ENCODE measurements at places on chromosomes 2 and 18.

GRCh38 chr18:26336572-26336971 is 110.3 kb downstream of the TAF4B start:
- DNase-seq = no peak

GRCh38 chr18:26005950-26006349 is 84.5 kb downstream of the SS18 start:
- no peak for DNase-seq

DNA sequence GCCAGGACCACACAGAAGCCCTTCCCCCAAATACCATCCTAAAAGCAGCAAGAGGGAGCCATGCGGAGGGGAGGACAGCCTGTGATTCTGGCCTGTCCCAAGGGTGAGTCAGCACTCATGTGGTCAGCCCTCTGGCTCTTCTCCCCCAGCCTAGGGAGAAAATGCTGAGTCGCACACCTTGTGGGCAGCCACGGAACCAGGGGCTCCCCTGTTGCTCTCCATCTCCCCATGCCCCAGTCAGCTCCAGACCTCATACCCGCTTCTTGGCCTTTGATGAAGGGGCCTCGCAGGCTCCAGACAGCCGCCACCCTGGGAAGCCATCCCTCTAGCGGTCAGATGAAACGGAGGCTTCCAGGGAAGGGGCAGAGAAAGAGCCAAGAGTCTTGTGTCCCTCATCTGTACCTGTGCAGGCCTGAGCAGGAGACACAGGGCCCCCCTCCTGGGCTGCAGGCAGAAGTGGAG is 181.3 kb upstream of the SIX2 start:
- no peak for DNase-seq

DNA sequence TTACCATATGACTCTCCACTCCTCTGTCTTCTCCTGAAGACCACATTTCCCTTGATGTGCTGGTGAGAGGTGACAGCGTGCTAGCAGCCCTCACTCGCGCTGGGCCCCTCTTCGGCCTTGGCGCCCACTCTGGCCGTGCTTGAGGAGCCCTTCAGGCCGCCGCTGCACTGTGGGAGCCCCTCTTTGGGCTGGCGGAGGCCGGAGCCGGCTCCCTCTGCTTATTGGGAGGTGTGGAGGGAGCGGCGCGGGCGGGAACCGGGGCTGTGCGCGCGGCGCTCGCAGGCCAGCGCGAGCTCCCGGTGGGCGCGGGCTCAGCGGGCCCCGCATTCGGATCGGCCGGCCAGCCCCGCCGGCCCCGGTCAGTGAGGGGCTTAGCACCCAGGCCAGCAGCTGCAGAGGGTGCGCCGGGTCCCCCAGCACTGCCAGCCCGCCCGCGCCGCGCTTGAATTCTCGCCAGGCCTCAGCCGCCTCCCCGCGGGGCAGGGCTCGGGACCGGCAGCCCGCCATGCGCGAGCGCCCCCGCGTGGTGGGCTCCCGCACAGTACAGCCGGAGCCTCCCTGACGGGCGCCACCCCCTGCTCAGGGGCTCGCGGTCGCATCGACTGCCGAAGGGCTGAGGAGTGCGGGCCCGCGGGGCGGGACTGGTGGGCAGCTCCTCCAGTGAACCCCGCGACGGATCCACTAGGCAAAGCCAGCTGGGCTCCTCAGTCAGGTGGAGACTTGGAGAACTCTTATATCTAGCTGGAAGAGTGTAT is 246.6 kb upstream of the REG3G start:
- no peak for DNase-seq

DNA sequence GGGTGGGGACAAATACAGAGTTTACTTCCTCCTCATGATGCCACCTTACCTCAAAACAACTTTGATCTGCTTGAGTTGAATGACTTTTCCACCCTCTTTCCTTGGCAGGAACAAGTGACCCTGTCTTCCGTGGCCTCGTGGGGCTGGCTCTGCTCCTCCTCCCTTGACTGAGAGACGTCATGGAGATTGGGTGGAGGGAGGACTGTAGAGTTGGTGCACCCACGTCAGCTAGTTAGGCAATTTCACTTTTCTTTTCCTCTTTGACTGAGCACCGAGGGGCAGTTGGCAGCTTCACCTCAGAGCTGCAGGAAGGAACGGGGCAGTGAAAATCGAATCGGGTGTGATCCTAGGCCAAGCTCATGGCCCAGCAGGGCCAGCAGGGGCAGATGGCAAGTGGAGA is at the start of gene SP140:
Gene SP140 (plus strand): TSS at position 251 of the 400 bp plus-strand sequence. CDS start 109 bp downstream, at position 360.
- DNase-seq = no peak

- DNase-seq = no peak
Measured at GRCh38 chr2:211423018-211423417, 866.6 kb downstream of the CPS1 start.

- DNase-seq = no peak
Measured at GRCh38 chr2:83063511-83063910, 1395.6 kb downstream of the SUCLG1 start.

DNA sequence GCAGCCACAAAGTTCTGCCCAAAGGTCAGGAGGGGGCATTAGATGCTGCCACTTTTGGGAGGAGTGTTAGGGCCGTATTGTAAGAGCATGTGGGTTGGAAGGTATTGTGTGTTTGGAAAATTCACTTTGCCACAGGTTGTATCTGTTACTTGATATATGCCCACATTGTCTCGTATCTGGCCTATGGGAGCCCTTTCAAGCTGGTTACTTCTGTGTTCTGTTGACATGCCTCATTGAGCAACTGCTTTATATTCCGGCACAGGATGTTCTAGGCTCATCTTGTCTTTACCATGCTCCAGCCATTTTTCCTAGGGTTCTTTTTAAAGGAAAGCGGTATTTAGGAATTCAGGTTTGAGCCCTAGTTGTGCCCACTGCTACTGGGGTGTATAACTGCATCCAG is 6.0 kb downstream of the ADNP2 start:
- no peak for DNase-seq

DNA sequence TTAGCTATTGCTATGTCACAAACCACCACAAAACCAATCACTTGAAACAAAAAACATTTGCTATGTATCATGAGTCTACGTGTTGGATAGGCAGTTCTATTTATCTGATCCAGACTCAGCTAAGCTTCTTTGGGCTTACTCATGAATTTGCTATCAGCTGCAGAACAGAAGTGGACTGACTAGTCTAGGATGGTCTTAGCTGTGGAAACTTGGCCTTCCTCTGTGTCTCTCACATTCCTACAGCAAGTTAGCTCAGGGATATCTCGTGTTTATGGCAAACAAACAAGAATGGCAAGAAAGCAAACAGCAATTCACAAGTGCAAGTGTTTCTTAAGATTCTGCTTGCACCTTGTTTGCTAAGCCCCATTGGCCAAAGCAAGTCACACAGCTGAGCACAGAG is 288.0 kb upstream of the TNP1 start:
- no peak for DNase-seq

DNA sequence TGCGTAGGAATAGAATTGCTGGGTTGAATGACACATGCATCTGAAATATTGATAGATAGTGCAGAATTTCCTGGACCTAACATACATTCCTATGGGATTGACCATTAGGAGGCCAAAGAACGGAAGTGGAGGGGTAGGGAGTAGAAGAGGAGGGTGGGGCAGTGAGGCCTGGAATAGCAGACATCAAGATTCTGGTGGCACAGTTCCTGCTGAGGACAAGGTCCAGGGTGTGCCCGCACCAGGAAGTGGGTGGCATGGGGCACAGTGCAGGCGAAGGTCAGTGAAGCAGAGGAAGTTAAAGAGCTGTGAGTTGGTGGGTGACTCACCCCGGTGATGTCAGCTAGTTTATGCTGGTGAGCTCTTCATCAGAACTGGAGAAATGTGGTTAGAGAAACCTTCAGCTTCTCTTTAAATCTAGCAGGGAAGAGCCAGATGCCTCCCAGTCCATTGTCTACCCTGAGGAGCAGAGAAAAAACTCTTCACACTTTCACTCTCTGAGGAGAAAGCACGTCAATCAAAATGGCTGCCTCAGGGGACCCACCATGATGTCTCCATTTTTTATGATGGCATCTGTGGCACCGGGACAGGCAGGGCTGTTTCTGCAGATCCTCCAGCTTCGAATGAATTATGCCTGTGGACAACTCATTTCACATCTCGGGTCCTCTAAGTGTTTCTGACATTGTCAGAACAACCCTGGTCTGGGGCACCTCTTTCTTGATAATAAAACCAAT is 55.9 kb upstream of the CTLA4 start:
- no peak for DNase-seq

DNA sequence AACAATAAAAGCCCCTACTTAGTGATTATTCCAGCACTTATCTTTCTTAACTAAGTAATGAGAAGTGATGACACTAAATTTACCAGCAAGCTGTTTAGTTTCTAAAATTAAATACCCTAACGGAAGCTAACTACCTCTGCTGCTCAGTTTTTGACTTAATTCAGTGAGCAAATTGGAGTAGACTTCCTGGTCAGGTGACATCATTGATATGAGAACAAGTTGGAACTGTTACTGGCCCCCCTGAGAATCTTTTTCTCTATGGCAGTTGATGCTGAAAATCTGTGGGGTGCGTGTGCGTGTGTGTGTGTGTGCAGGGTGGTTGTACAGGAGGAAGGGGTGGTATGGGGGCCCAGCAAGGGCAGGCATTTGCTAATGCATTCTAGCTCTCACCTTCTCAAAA is 35.5 kb upstream of the BMP10 start:
- no peak for DNase-seq

DNA sequence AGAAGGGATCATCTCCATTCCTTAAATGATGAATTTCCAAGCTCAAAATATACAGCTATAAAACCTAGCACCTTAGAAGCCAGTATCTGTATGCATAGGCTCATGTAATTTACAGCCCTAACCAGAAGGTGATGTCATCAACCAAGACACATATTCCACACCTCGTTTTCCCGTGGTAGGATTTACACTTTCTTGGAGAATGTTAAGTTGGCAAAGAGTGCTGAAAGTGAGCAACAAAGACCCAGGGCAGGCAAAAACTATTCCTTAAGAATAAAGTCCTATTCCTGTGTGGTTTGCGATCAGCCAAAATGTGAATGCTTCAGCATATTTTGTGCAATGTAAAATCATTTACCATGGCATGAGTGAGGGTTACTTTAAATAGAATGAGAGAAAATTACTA is 247.1 kb downstream of the OSR1 start:
- DNase-seq = no peak

- DNase-seq = no peak
Measured at GRCh38 chr18:8910843-8911242, 191.7 kb upstream of the NDUFV2 start.

All from dorsolateral prefrontal cortex (tissue), 122 donors.